Stimulated activated CD4-positive, alpha-beta T cell treated with anti-CD3 and anti-CD28 coated beads, TNF-alpha, amount 100 ng/mL, for 1 hour (primary cell): ENCODE measurements at places on chromosomes 1 and 21.

- no peak for DNase-seq
Observed at GRCh38 chr1:158021721-158022120, 28.3 kb downstream of the KIRREL1 start.

DNA sequence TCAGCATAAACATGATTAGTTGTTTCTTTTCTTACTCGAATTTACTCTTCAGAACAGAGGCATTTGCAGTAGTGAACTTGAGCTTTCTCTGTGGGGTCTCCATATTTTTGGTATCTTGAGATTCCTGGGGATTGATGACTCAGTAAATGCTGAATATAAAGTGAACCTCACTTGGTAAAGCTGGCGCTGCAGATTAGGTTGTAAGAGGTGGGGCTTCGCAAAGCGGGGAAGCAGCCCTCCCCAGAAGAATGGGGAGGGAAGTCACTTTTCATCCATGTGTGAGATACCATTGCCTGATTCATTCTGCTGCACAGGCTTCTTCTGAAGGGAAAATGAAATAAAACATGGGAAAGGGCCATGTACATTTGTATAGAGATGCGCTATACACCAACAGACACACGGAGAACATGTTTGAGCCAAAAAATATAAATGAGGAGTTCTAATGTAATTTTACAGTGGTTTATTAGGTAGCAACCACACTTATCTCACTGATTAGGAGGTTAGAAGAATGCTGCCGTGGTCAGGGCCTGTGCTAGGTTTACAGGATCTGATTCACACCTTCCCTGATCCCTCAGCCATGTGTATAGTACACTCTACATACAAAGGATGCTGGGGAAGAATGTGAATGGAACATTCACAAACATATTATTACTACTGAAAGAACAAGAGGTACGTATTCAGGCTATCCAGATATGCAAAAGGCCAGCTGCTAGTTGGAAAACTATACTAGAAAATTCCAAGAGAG is 63.5 kb downstream of the DNTTIP2 start:
- no peak for DNase-seq

DNA sequence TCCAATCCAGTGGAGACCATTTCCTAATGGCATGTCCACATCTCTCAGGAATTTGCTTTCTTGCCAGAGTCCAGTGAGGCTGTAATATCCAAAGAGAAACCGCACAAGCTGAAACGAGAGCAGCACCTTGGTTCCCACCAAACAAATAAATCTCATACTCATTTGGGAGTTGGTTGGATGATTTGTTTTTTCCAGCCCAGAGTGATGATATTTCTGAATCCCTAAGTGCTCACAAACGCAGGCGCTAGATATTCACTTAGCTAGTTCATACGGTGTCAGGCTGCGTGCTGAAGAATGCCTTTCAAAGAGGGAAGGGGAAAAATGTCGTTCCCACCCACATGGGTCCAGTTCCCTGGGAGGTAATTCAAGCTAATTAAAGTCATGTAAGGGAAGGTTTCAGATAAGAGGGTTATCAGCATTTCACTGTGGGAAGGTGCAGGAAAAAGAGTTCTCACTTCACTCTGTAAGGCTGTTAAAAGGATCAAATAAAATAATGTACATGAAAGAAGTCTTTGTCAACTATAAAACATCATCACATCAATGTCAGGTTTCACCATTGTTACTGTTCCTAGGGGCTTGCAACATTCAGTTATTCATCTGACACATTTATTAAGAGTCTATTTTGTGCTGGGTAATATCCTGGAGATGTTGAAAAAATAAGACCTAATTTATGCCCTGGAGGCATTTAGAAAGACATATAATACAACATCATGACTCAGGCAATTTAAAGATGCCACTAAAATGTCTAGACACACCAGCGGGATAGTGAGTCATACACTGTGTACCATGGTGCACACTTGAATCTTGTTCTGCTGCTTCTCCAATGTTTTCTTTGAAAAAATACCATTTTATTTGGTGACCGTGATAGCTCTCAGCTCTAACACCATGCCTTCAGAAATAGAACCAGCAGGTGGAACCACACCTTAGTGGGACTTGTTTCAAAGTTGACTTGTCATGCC is 19.3 kb downstream of the DPT start:
- no peak for DNase-seq

DNA sequence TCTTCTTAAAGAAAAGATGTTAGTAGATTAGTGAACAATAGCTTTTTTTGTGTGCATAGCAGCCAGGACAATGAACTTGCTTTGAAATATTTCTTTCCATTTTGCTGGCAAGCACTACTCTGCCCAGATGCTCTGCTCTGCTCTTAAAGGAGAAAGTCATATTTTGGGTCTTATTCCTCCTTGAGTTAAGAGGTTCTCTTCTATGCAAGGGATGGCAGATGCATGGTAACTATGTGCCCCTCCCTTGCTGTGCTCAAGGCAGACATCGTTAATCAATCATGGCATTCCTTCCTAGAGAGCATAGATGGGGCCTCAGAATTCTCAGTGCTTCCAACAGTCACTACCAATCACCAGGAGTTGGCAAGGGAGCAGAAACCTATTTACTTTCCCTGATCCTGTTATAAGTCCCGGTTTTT is 27.6 kb downstream of the NIPAL3 start:
- DNase-seq = no peak

GRCh38 chr1:23424293-23425192 is at the start of gene TCEA3:
TCEA3 (minus strand) TSS chr1:23424748; CDS start chr1:23424633, 115 bp downstream.
- DNase-seq = no peak

GRCh38 chr1:91826248-91826647 is 59.7 kb downstream of the TGFBR3 start:
- no peak for DNase-seq

DNA sequence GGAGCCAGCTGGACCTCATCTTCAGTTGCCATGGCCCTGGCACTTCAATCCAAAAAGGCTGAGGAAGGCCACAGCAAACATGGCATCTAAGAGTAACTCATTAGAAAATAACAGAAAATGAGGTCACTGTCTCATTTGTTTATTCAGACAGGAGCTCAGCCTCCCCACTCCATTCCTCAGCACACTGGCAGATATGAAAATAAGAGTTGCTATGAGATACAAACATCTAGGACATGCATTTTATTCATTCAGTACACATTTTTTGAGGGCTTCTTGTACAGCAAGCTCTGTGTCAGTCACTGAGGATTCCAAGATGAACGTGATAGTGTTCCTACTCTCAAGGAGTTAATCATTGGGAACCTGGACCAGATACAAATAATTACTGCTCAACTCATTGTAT is 32.7 kb upstream of the TMEM125 start:
- DNase-seq = no peak

- no peak for DNase-seq
Observed at GRCh38 chr1:193068013-193068412, 8.6 kb downstream of the RO60 start.

GRCh38 chr1:99365545-99365944 is 101.3 kb downstream of the PLPPR4 start:
- no peak for DNase-seq

DNA sequence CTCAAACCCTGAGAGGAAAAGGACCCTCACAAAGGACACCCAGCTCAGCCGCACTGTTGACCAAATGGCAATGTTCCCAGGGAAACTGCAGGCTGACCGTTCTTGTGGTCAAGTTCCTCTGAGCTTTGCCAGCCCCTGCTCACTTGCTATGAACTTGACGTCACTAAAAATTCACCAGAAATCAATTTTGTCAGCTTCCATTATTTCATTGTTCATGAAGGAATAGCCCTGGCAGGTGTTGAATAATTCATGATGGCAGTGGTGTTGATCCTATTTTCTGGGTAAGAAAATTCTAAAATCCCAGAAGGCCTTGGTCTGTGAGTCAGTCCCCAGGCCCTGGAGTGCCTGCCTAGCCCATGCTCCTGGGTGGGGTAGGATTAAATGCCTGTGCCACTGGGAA is 318.9 kb downstream of the ZNF326 start:
- DNase-seq = no peak

- no peak for DNase-seq
Observed at GRCh38 chr1:213976665-213977485, 10.9 kb upstream of the PROX1 start.

- DNase-seq = no peak
Observed at GRCh38 chr1:107140703-107141490, at the start of gene NTNG1. NTNG1 (plus strand) TSS chr1:107141039.

DNA sequence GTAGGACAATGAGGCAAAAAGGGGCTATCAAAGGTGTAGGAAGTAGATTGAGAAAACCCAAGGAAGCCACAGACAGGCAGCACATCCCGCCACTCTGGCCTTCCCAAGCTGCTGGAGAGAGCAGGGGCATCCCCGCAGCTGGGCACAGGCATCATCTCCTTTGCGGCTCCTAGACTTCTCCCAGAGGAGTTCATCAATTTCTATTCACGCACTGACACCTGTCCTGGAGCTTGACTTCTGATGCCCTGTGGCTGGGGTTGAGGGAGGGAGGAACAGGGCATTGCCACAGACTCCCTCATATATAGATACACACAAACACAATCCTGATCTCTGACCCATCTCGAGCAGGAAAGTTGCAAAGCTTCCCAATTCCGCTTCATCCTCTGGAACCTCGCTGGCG is 1.9 kb upstream of the TFAP2E start:
- no peak for DNase-seq

DNA sequence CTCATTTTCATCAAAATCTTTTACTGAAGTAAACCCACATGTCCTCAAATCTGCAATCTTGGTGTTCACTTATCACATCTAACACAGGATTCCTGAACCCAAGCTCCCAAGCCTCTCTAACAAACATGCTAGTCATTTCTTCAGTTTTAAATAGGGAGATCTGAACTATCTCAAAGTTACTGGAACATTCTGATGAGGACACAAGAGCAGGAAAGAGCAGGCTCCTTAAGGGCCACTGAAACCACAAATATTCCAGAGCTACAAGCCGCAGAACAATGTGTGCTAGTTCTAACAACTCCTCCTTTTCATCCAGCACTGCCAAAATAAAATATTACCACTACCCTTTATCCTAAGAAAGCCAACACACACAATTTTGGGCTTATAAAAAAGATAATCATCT is 38.9 kb downstream of the WARS2 start:
- no peak for DNase-seq

DNA sequence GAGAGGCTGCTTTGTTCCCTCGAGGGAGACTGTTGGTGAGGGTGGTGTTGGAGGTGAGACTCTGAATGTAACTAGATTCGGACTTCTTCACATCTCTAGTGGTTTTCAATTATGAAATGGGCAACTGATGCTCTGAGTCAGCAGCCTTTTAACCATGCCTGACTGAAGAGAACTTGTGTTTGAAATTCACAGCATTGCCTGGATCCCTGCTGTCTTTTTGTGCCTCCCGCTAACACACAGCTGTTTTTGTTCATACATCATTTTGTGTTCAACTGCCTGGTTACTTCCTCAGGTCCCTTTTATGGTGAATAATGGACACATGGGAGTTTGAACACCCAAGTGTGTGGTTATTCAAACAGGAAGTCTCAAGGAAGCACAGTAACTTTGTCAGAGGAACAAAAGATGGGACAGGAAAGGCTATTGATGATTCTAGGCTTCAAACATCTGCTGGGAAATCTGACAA is 16.8 kb downstream of the LAMC1 start:
- no peak for DNase-seq

- no peak for DNase-seq
Observed at GRCh38 chr1:182718311-182718710, 33.9 kb upstream of the RGS8 start.

DNA sequence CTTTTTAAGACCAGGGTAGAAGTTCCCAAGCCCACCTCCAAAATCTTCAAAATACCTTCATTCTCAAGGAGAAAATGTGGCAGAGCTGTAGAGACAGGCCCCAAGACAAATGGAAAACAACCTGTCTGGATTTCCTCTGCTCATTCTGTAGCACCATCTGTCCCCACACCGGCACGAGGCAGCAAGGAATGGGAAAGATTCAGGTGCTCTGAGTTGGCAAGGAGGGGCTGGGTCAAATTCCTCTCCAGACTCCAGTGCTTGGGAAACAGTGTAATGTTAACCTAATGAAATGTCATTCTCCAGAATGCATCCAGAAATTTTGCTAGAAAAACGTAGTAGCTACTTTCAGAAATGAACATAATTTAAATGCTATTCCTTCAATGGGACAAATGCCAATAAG is 9.3 kb downstream of the PABPC4 start:
- no peak for DNase-seq

GRCh38 chr1:78224861-78225552 is 179.2 kb downstream of the GIPC2 start:
- DNase-seq = no peak

- no peak for DNase-seq
Observed at GRCh38 chr1:51491166-51491981, 27.7 kb downstream of the EPS15 start.

DNA sequence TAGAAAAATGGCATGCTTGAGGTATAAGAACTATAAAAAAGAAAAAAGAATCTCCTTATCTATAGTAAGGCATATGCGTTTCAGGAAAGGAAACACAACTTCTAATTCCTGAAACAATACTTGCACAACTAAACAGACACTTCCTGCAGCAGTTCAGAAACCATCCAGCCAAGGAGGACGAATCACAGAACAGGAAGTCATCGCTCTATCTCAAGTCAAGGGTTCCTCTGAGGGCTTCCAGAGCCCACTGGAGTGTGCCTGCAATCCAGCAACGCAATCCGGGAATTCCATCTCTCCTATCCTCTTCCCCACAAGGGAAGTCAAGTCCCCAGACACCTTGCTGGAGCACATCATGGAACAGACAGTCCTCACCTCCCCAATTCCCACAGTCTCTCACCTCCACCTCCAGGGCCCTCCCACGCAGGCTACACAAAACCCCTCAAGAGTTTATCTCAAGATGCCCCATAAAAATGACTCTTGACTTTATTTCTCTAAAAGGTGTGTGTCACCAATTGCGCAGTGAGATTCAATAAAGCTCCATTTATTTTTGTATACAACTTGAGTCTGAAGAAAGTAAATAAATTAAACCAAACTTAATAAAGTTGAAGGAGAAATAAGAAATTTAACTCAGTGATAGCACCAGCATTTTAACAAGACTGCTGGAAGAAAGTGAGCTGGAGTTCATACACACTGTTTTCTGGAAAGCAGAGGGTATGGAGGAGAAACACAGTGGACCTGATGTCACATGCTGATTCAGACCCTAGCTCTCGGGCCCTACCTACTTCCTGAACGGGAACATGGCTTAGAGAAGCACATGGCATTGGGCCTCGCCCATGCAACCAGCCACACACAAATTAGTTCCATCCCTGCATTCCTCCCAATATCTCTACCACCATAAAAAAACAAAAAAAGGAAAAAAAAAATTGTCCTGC is 39.9 kb downstream of the SIPA1L2 start:
- no peak for DNase-seq

DNA sequence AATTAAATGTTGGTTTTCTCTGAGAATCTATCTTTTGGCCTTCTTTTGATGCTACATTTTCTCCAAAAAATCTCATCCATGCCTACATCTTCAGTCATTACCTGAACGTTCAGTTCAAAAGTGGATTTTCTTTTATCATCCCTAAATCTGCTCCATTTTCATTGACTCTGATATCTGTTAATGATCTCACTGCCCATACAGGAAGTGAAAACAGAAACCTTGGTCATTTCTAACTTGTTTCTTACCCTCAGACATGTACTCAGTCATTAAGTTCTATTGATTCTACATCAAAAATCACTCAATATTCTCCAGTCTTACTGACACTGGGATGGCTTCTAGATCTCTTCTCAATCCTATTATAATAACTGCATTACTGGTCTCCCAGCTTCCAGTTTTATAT is 22.7 kb downstream of the PRKACB start:
- no peak for DNase-seq

- no peak for DNase-seq
Observed at GRCh38 chr21:27372381-27372780, 405.5 kb upstream of the ADAMTS5 start.

- DNase-seq = no peak
Observed at GRCh38 chr1:114350731-114351445, 160.1 kb downstream of the TRIM33 start.

GRCh38 chr1:244758708-244759107 is 76.8 kb upstream of the COX20 start:
- no peak for DNase-seq
